SJSA1 (cell line): ENCODE measurements at places on chromosomes 3 and 15. TPM values are rescaled to one million over a fixed set of nuclear protein-coding genes. Genes with fewer than 3 reads are reported as not detected.

DLG1 gene
- 51.6 and 81.2 TPM in 2 replicates for total RNA-seq

CYP1A2 gene
- not detected in 2 replicates for total RNA-seq

SLC27A2 gene
- total RNA-seq: 0.13 TPM in 1 of 2 replicates, not detected in the other

GPR62 gene
- not detected in 2 replicates for total RNA-seq

SIAH2 gene
- 22.7 and 24.6 TPM in 2 replicates for total RNA-seq
